Dermis microvascular lymphatic vessel endothelial cell (primary cell): ENCODE measurements at places on chromosomes 2 and 18. TPM values are rescaled to one million over a fixed set of nuclear protein-coding genes. Genes with fewer than 3 reads are reported as not detected.

- DNase-seq: no peak
Measured at GRCh38 chr2:99890568-99891427, 251.6 kb downstream of the AFF3 start.

DNA sequence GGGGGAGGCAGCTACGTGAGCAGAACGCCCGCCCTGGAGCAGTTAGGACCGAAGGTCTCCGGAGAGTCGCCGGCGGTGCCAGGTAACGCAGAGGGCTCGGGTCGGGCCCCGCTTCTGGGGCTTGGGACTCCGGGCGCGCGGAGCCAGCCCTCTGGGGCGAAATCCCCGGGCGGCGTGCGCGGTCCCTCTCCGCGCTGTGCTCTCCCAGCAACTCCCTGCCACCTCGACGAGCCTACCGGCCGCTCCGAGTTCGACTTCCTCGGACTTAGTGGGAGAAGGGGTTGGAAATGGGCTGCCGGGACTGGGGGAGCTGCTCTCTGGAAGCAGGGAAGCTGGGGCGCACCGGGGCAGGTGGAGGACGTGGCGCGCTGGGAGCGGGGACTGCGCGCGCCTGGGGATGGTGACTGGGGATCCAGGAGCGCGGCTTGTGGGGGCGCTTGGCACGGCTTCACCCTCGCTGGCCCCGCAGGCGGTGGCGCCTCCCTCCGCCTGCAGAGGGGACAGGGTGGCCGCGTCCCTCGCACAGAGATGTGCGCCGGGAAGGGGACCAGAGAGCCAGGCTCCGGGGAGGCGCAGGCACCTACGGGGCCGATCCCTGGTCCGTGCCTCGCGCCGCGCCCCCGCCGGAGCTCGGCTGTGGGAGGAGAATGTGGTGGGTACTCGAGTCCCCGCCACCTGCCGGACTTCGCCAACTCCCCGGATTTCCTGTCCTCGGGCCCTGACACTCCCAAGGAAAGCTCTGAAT lies 688 bp downstream of the CDH20 start:
- DNase-seq: no peak

- DNase-seq: no peak
Measured at GRCh38 chr2:11941201-11942177, 195.1 kb downstream of the LPIN1 start.

DNA sequence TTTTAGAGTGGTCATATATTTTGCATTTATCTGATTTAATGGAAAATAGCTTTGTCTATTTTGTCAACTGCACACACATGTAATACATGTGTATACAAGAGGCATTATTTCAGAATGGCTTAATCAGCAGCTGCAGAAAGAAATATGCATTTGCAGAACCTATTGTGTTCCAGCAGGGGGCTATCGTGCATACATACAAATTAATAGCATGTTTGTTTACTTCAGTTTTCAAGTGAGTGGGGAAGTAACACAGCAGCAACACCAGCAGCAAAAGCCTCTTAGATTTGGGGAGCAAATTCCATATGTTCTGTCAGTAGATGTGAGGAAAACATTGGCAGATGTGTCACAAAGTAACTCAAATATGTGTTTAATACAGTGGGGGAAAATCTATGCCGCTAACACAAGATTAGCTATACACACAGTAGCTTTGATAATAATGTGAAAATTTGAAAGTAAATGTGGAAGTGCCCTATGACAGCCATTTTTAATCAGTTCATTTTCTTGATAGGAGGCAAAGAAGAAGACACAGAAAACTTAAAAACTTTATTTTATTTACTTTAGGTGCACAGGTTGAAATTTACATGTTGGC lies 218.1 kb downstream of the WDR7 start:
- peak; percentile 69 for DNase-seq

DNA sequence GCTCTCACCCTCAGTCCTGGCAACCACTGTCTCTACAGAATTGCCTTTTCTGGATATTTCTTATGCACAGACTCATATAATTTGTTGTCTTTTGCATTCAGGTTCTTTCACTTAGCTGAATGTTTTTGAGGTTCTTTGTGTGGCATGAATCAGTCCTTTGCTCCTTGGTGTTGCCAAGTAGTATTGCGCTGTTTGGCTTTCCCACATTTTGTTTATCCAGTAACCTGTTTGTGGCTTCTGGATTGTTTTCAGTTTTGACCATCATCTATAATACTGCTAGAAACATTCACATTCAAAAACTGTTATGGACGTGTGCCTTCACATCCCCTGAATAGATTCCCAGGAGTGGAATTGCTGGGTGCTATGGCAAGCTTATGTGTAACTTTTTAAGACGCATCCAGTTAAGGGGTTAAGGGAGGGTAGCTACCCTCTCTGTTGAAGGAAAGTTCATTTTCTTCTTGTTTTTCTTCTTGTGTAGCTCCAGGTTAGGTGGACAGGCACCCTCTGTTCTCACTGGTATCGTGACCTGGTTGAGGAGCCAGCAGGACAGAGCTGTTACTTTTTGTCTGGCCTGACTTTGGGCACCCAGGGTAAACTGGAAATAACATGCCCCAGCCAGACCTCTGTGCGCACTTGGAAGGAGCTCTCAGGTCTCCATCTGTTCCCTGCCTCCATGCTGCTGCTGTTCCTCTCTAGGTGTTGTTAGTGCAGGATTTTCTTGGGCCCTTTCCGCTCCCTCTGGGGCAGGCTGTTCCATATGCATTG lies 29.6 kb downstream of the ARHGAP25 start:
- no peak for DNase-seq

PAX8 gene
- under 0.01 TPM in 2 replicates for total RNA-seq

CCDC150 gene
- total RNA-seq: 4.4 and 5.5 TPM in 2 replicates

TRIB2 gene
- total RNA-seq: 60.7 and 107 TPM in 2 replicates

MEP1B gene
- not detected in 2 replicates for total RNA-seq
